ENCODE measurements at places on chromosomes 3 and 15. TPM values are rescaled to one million over a fixed set of nuclear protein-coding genes. Genes with fewer than 3 reads are reported as not detected.

DPPA2 gene
- not detected for total RNA-seq

GOLGA8M gene
- not detected for total RNA-seq

PLSCR2 gene
- total RNA-seq: not detected

TRMT10C gene
- 27.6 TPM for total RNA-seq
